ENCODE measurements at places on chromosomes 4 and X.

- no peak for DNase-seq
These were observed 243.7 kb downstream of the SPRY1 start for GRCh38 chr4:123640271-123640670.

DNA sequence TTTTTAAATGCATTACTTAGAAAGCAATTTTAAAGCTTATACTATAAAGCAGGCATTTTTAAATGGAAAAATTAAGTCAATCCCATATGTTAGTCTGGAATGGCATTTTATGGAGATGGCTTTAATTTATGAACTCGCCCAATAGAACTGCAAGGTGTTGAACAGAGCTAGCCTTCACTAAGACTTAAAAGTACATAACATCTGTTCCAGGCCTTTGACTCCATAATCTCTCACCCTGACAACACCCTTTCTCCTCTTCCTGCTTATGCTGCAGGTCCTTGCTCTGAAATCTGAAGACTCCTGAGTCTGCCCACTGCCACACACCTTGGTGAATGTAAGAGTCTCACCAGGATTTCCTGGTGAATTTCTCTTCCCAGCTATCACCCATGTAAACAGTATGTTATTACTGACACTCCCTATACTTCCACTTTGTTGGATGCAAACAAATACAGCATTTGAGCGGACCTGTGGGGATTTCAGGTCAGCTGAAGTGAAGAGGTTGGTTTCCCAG, 17.7 kb upstream of the SLC39A8 start:
- no peak for DNase-seq

GRCh38 chr4:23311983-23312382, 577.9 kb downstream of the PPARGC1A start:
- no peak for DNase-seq

GRCh38 chr4:26183017-26183416, 137.8 kb upstream of the RBPJ start:
- no peak for DNase-seq

- no peak for DNase-seq
These were observed 315.5 kb downstream of the BCOR start for GRCh38 chrX:39782276-39782675.

- no peak for DNase-seq
These were observed 82.3 kb downstream of the PRSS12 start for GRCh38 chr4:118270492-118270891.

DNA sequence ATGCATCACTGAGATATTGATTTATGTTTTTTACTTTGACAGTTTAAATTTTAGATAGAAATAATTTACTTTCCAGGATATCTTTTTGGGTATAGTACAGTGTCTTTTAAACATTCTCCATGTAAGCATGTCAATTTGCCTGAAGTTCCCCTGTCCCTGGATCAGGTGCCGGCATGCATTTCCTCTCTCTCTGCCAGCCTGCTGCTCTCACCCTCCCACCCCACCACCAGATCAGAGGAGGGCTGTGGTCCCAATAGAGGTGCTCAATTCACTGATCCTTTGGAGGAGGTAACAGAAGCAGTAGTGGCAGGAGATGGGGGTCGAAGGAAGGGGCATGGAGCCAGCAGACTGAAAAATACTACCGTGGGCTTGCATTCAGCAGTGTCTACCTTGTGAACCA, 28.3 kb upstream of the DSPP start:
- DNase-seq = no peak

All from substantia nigra (tissue), 51 donors.